ENCODE measurements at places on chromosomes 13 and 19.

DNA sequence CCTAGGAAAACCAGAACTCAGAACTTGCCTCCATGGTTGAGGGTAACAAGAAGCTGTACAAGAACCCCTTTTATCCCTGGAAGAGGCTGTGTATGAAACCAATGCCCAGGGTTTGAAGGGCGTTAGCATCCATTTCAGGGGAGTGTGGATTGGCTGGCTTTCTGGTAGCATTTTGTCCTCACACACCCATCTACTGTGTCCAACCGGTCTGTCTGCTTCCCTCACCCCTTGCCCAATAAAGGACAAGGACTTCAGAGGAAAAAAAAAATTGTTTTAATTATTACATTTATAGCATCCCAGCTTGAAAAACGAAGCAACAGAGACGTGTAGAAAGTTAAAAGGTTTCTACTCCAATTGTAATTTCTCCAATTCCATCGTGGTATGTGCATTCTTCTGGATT is 2.7 kb upstream of the CYP4F8 start:
- no peak for DNase-seq

DNA sequence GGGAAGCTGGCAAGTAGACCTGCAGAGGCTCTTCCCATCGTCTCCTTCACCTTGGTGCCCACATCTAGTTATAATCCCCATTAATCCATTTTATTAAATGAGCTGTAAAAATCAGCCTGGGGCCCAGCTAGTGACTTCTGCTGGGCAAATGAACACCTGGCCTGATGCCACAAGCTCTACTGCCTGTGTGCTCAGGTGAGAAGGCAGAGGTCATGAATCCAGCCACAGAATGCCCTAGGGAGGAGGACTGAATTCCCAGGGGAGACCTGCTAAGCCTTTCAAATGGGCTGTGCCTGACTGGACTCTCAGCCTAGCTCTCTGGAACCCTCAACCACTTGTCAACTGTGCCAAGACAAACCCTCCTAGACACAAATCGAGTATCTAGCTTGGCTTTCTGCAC is 74.0 kb downstream of the PDS5B start:
- no peak for DNase-seq

DNA sequence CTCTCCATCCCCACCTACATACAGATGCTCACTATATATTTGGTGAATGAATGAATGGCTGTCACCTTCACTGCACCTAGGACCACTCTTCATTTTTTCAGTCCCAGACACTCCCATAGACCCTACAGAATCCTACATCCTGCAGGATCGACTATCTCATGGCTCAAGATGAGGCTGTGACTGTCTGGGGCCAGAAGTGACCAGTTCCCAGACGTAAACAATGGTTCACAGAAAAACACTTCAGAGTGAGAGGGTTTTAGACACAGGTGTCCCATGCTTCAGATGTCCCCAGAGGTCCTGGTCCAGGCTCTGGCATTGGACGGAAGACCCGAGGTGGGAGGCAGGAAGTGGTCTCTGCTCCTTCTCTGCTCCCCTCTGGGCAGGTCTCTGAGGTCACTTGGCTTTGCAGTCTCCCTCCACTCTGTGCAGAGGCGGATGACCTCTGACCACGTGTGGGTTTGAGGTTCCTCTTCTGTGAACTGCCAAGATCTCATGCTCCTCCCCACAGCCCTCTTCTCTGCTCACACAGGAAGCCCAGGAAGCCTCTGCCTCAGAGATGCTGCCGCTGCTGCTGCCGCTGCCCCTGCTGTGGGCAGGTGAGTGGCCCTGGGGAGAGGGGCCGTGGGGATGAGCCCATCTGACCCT is 24.9 kb downstream of the SIGLEC7 start:
- DNase-seq, result no peak

DNA sequence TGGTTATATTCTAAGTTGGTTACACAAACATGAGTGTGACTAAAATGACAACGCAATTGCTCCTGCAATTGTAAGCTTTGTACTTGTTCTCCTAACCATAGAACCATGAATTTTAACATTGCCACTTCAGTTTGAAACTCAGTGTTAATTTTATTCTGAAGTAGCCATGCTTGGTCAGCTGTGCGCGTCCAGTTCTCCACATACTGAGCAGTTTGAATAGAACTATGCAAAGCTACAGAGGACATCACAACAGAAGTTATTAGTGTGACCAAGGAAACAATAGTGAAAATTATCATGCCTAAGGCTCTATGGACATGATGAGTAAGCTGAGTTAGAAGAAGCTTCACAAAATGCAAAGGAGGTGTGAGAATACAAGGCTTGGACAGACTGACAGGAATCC is 19.6 kb upstream of the ZNF100 start:
- no peak for DNase-seq

DNA sequence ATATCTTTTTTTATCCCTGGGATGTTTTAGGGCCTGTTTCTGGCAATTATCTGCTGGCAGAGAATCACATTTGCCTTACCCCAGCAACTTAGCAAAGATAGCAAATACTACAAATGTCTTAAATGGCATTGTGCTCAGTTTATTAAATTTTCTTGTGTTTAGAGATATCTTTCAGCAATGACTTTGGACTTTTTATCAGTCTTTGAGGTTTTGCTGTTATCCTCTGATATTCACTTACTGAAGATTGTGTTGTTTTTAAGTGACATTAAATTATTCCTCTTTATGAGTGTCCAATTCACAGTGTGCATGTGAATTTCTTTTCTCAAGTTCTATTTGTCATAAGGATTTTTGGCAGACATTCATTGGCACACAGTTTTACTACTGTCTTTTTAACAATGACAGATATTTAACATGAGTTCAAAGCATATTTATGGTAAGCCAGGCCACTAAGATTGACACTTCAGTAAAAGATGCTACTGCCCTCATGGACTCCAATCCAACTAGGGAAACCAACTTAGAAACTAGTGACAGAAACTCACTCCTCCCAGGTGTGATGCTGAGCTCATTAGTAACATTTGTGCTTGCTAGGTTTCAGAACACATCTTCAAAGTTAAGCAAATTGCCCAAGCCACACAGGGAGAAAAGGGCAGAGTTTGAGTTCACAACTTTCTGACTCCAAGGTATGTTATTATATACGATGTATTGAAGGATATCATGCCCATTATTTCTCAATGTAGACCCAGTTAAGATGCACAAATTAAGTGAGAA is 481.9 kb downstream of the GPC6 start:
- no peak for DNase-seq

DNA sequence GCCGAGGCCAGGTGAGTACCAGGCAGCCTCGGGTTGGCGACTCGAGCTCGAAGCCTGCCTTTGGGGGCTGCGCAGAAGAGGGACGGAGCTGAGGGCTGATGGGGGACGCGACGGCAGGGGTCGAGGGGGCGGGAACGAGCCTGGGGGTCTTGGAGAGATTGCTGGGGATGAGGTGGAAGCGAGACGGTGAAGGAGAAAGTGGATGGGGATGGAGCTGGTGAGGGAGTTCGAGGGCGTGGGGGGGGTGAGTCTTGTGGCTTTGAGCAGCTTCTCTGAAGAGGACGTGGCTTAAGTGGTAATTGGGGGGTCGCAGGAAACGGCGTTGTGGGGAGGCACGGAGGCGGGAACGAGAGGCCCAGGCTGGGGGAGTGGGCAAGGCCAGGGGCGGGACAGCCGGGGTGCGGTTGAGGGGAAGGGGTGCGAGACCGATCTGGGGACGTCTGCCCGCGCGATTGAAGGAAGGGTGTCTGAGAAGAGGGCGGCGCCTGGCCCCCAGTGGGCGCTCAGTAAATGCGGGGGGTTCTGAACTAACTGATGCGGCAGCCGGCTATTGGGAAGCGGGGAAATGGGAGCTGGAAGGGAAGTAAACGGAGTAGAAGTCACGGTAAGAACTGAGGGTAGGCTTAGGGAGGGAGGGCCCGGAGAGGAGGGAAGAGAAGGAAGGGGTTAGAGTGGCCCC is 426 bp downstream of the MYO9B start:
- no peak for DNase-seq

GRCh38 chr13:23325191-23325590 is 108.3 kb downstream of the SACS start:
- DNase-seq, result no peak

DNA sequence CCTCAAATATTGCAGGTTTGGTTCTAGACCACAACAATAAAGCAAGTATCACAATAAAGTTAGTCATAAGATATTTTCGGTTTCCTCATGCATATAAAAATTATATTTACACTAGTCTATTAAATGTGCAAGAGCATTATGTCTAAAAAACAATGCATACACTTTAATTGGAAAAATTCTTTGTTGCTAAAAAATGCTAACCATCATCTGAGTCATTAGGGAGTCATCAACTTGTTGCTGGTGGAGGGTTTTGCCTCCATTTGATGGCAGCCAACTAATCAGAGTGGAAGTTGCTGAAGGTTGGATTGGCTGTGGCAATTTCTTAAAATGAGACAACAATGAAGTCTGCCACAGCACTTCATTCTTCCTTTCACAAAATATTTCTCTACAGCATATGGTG is 422.3 kb upstream of the GPC6 start:
- DNase-seq, result no peak

DNA sequence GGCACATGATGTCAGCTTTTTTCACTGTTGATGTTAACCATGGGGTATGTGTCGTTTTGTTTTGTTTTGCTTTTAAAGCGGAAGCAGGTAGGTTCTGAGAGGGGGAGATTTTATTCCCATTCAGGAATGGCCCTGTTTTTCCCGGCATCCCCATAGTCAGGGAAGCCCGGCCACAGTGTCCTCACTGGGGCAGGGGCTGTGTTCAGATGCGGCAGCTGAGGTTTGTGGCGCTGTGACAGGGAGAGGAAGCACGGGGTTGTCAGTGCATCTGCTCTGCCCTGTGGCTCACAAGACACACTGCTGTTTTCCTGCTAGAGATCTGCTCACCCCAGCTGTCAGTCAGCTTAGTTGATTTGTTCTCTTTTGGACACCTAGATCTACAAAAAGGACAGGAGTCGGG is 27.6 kb downstream of the ANKRD27 start:
- DNase-seq, result no peak

DNA sequence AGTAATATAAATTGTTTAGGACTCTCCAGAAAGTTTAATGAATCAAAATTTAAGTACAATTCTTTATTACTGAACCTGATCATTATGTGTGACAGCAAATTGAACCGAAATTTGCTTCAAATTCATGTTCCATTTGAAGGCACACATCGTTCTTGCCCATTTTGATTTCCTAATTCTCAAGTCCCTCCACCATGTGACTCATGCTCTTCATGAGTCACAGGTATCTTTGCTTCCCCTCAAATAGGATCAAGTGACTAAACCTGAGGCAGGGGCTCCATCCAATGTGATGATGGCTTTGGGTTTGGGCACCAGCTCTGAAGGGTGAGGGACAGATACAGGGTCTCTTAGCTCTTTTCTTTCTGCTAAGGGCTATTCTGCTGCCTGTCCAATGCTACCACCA is 86.1 kb downstream of the THSD1 start:
- no peak for DNase-seq

- DNase-seq, result no peak
Observed at GRCh38 chr19:54100561-54100960, at the start of gene OSCAR. Gene OSCAR, minus strand, starts transcription at chr19:54100803. Its CDS starts 11 bp downstream, at chr19:54100792.

- no peak for DNase-seq
Observed at GRCh38 chr19:42253245-42254088, 1.5 kb downstream of the ERF start.

GRCh38 chr13:51613535-51613934 is 29.3 kb downstream of the WDFY2 start:
- DNase-seq, result no peak

- no peak for DNase-seq
Observed at GRCh38 chr19:30269638-30270037, 102.5 kb upstream of the ZNF536 start.

- no peak for DNase-seq
Observed at GRCh38 chr13:37586164-37586563, 12.4 kb downstream of the POSTN start.

DNA sequence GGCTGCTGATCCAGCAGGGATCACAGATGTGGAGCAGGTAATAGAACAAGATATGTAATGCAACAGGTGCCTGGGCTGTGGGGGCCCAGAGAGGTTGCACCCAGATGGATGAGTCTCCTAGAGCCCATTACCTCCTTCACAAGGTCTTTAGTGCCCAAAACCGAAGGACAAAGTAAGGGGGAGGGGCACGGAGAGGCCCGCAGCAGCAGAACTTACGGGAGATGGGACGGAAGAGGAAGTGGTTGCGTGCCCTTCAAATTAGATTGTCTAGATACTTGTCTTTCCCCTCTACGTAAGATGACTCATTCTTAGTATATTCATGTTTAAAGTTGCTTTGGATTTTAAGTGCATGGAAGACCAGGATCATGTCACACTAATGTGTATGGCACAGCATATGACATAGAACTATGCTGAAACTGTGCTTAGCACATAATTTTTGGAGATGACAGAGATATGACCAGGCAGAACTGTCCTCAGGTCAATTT is 5.7 kb upstream of the MRPS31 start:
- DNase-seq, result no peak

DNA sequence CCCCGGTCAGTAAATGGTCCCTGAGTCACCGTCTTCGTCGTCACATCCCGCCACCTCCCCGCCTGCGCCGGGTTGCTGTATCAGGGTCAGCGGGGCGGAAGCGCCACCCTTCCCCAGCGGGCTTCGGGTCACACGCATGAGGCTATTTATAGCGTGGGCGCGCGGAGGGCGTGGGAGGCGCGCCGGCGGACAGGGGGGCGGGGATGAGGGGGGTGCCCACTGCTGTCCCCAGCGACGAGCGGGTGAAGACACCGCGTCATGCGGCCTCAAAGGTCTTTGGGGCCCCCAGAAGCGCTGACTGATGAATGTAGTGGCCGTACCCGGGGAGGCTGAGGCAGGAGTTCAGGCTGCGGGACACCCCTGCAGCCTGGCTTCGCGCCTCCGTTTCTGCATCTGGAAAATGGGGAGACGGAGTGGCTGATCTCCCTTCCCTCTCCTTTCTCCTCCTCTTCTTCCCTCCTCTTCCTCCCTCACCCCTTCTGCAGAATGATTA is 7.9 kb downstream of the UNC13A start:
- no peak for DNase-seq

DNA sequence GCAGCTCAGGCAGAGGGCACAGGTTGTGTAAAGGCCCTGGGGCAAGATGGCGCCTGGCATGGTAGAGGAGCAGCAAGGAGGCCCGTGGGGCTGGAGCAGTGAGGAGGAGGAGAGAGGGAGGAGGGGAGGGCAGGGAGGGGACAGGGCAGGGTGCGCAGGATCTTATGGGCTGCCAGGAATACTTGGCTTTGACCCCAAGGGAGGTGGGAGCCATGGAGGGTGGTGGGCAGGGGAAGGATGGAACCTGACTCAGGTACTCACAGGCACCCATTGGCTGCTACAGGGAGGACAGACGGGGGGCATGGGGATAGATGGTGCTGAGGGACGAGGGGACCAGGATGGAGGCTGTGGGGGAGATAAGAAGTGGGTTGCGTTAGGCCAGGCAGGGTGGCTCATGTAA is 3.3 kb downstream of the TNFAIP8L1 start:
- DNase-seq, result no peak
